Retinal pigment epithelial cell (primary cell): ENCODE measurements at places on chromosomes 5 and 9.

DNA sequence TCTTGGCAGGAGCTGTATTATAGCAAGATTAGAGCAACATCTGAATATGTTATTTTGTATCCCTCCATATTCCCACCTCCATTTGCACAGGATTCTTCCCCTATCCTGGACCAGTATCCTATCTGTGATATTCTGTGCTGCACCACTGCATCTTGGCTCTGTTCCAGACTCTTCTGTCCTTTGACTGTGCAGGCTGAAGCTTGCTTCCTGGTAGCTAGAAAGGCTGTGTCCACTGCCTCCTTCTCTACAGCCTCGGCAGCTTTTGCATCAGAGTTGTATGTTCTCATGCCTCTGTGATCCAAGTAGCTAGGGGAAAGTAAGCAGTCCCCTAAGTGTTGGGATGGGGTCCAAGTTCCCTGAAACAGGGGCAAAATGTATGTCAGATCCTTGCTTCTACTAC, 104.1 kb downstream of the GAS1 start:
- DNase-seq, result no peak

GRCh38 chr5:59768152-59769040, 125.1 kb downstream of the PDE4D start:
- DNase-seq, result no peak

- DNase-seq, result no peak
Measured at GRCh38 chr5:1503241-1504068, 20.3 kb downstream of the LPCAT1 start.

- DNase-seq, result peak; percentile 0
Measured at GRCh38 chr5:18438126-18438525, 803.9 kb downstream of the TAF11L14 start.

DNA sequence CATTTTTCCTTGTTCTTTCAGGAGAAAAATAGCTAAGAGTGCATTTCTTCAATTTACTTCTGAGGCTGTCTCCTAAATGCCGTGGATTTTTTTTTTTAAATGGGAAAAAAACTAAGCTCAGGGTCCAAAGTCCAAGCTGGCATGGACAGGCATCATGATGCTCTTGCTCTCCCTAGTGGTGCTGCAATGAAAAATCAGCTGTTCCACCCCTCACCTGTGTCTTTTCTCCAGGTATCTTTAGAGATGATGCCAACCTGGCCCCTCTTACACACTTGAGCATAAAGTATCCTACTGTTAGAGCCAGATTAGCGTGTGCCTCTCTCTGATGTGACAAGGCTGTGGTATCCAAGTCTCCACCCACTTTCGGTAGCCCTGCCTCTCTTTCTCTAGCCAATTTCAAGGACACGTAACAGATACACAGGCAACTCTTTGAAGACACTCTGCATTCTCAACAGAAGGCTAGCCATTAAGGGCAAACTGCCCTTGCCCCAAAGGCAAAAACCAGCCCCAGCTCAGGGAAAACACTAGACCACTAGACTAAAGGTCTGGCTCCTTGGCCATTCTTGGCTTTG, 208.8 kb downstream of the SAXO1 start:
- no peak for DNase-seq

- no peak for DNase-seq
Measured at GRCh38 chr5:164359260-164360255, 854.1 kb downstream of the MAT2B start.

DNA sequence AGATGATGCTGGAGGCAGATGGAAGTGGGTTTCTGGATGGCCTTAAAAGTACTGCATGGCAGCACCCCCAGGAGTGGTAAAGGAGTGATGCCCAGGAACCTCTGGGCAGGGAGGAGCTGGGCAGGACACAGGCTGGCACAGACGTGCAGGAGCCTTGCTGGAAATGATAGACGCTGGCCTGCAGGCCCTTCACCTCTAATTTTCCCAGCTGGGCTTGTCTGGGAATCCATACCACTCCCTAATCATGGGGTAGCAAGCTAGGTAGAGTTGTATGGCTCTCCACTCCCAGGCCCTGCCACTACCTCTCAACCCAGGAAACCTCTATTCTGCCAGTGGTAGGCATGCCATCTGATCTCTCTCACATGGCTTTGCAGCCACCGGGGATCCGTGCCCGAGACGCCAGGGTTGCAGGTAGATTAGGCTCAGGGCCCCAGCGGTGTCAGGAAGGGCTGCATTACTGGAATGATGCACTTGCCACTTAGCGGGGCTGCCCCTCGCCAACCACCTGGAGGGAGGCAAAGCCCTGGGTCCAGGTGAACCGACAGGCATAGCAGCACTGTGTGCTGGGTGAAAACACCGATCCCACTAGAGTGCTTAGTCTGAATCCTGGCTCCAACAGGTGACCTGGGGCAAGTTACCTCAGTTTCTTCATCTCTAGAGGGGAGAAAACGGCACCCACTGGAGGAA, 79.6 kb upstream of the SLC25A51 start:
- no peak for DNase-seq

- DNase-seq, result no peak
Measured at GRCh38 chr5:174063082-174063756, 17.7 kb downstream of the NSG2 start.

DNA sequence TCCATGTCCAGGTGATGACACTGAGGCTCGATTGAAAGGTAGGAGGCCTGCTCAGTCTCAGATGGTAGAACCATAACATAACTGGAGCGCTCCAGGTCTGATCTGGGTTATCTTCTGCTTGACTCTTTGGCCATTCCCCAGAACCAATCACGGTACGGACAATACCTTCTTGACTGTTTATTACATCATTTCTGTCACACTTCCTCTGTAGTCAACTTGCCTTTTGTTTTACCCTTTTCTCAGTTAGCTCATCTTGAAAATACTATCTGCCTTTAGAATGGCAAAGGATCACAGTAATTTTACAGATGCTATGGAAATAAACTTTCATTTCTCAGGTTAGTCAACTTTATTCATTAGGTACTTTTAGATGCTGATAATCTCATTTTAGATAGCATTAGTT, 22.4 kb downstream of the GLRA1 start:
- no peak for DNase-seq

DNA sequence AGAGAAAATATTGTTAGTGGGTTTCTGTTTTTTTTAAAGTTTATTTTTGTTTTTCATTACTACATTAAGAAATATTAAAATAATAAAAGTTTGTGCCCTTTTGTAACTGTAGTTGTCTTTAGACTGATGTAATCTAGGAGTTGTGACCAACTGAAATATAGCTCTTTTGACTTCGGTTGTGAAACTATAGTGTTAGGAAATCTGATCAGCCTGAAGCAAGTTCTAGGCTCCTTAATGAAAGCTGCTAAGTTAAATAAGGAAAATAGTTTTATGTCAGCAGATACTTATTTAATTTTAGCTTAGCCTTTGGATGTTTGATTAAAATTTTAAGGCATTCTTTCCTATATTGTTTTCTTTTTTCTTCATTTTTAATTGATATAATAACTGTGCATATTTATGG, 14.2 kb downstream of the AP3S1 start:
- DNase-seq, result no peak
